ENCODE measurements at places on chromosomes 3 and 15. TPM values are rescaled to one million over a fixed set of nuclear protein-coding genes. Genes with fewer than 3 reads are reported as not detected.

MKRN2OS gene
- total RNA-seq: not detected

GRCh38 chr3:9408061-9408460, 10.6 kb downstream of the SETD5 start:
- no peaks in the 10 kb centered on the region for H3K27me3 ChIP-seq
- DNase-seq: no peak
- no peak overlapping the region for H3K4me3 ChIP-seq

USP13 gene
- 11.9 TPM for total RNA-seq

DNA sequence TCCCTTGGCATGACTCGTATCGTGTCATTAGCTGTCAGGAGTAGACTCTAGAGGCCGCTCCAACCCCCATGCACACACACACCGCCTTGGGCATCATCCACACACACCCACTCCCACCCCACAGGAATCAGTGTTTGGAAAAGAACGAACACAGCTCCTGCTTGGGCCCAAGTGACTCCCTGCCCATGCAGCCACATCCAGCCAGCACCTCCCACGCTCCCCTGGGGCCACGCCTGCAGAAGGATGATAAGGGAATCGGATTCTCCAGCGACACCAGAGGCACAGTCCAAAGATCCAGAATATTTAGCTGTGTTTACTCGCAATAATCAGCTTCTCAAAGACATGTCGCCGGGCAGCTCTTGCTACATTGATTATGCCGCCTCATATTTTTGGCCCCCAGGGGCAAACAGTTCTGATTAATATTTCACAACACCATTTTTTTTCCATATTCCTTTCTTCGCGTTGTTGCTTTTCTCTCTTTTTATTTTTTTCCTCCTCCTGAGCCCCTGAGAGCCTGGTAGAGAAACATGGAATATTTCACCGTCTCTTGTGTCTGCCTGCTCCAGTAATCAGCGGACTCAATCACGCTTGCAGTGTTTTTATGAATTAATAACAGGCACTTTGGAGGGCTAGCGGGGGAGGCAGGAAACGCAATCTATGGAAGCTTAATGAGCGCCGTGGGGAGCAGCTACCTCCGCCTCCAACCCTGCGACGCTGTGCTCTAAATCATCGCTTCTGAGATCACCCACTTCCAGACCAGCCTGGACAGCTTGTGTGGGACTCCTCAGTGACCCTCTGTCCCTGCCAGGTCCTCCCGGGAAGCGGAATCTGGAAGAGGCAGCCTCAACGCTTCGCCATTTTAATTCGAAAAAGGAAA, 221.4 kb downstream of the TLE3 start:
- H3K36me3 ChIP-seq: peaks cover 4% of the 10 kb centered on the region
- H3K27ac ChIP-seq: no peak overlapping the region
- H3K4me3 ChIP-seq: no peak overlapping the region
- H3K4me1 ChIP-seq: no peaks in the 10 kb centered on the region
- DNase-seq: no peak

- no peaks in the 10 kb centered on the region for H3K36me3 ChIP-seq
- H3K27me3 ChIP-seq: no peaks in the 10 kb centered on the region
- peaks cover 14% of the 10 kb centered on the region for H3K4me1 ChIP-seq
- no peak for DNase-seq
- H3K27ac ChIP-seq: no peak overlapping the region
These were observed 332.3 kb downstream of the SHQ1 start for GRCh38 chr3:72515941-72516340.

CHCHD4 gene
- 17.5 TPM for total RNA-seq

DNA sequence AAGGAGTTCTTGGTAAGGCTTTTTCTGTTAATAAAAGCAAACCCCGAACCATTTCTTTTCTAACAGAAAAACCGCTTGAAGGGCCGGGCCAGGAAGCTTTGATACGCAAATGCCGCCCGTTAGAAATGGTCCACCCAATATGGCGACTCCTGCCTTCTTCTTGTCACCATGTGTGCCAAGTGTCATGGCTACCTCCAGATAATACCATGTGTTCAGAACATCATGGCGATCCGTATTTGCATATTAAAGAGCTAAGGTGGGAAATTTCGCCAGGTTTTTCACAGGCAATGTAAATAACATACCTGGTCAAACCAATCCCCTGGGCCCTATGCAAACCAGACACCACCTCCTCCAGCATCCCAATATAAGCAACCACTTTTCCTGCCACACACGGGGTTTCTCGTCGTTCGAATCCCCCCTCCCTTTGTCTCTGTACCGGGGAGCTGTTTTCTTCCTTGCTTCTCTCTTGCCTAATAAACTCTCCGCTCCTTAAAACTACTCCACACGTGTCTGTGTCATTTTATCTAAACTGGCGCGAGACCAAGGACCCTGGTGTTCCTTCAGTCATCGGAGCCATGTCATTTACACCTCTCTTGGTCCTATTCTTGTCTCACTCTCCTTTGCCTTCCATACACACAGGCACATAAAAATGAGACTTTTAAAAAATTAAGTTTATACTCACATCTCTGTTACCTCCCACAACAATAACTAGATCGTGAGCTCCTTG, 34.5 kb downstream of the NCEH1 start:
- no peaks in the 10 kb centered on the region for H3K36me3 ChIP-seq
- no peak overlapping the region for H3K4me3 ChIP-seq
- no peak overlapping the region for H3K27ac ChIP-seq
- peaks cover 2% of the 10 kb centered on the region for H3K4me1 ChIP-seq
- no peak for DNase-seq
- no peaks in the 10 kb centered on the region for H3K27me3 ChIP-seq

ITGA11 gene
- total RNA-seq: 0.59 TPM

- H3K36me3 ChIP-seq: no peaks in the 10 kb centered on the region
- no peak within 1 kb of the TSS for H3K4me3 ChIP-seq
- no peak for DNase-seq
- H3K27ac ChIP-seq: no peak within 1 kb of the TSS
- peaks cover 39% of the 10 kb centered on the region for H3K4me1 ChIP-seq
These were observed at the start of gene HDC for GRCh38 chr15:50265620-50266019. Gene HDC, minus strand, starts transcription at chr15:50265726. Its CDS starts 103 bp downstream, at chr15:50265623.

GRCh38 chr15:91698241-91698640, 155.3 kb upstream of the SLCO3A1 start:
- DNase-seq: no peak
- H3K4me1 ChIP-seq: no peaks in the 10 kb centered on the region
- peaks cover 1% of the 10 kb centered on the region for H3K27me3 ChIP-seq
- H3K4me3 ChIP-seq: no peak overlapping the region

BCL2A1 gene
- total RNA-seq: 111 TPM

RBP2 gene
- not detected for total RNA-seq

DNA sequence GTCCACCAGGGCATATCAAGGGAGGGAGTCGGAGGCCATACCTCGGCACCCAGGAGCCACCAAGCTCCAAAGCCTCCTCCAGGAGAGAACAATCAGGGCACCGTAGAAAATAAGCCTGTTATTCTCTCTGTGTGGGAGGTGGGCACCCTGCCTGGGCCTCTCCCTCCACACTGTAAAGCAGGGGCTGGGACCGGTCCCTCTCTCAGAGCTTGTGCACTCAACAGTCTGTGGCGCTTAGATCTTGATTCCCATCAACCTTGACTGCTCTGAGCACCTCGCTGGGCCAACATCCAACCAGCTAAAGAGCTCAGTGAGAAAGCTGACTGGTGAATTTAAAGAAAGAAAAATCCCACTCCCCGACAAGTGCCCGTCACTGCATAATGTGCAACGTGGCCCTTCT, 53.0 kb downstream of the PCSK6 start:
- peaks cover 2% of the 10 kb centered on the region for H3K4me1 ChIP-seq
- peaks cover 3% of the 10 kb centered on the region for H3K27me3 ChIP-seq
- no peak overlapping the region for H3K27ac ChIP-seq
- H3K36me3 ChIP-seq: no peaks in the 10 kb centered on the region

DNA sequence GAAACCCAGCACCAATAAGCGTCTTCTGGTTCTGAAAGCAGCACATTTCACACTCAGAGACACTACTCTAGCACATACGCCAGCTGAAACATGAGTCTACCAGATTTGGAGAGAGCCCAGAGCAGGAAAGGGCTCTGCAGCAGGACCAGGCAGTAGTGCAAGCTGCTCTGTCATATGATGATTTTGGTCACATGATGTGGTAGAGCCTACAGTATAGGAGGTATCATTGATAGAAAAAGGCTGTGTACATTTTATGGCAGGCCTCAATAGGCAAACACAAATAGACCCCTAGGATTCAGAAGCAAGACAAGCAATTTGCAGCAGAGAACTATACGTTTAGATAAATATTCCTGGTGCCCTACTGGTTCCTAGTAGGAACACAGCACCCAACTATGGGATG, 58.2 kb downstream of the QTRT2 start:
- no peak for DNase-seq
- H3K27me3 ChIP-seq: peaks cover 3% of the 10 kb centered on the region
- no peaks in the 10 kb centered on the region for H3K36me3 ChIP-seq
- H3K27ac ChIP-seq: no peak overlapping the region
- H3K4me3 ChIP-seq: no peak overlapping the region
- no peaks in the 10 kb centered on the region for H3K4me1 ChIP-seq

GRCh38 chr3:157240408-157240807, 80.5 kb upstream of the CCNL1 start:
- no peaks in the 10 kb centered on the region for H3K27me3 ChIP-seq
- H3K4me3 ChIP-seq: no peak overlapping the region
- no peak for DNase-seq
- no peaks in the 10 kb centered on the region for H3K36me3 ChIP-seq
- peaks cover 3% of the 10 kb centered on the region for H3K4me1 ChIP-seq
- H3K27ac ChIP-seq: no peak overlapping the region

- H3K4me3 ChIP-seq: no peak overlapping the region
- no peaks in the 10 kb centered on the region for H3K4me1 ChIP-seq
- DNase-seq: no peak
- no peaks in the 10 kb centered on the region for H3K36me3 ChIP-seq
These were observed 122.6 kb upstream of the ATP2B2 start for GRCh38 chr3:10627884-10628572.

GRCh38 chr3:9111866-9112265, 137.6 kb downstream of the SRGAP3 start:
- no peaks in the 10 kb centered on the region for H3K4me1 ChIP-seq
- no peak overlapping the region for H3K27ac ChIP-seq
- no peak overlapping the region for H3K4me3 ChIP-seq
- DNase-seq: no peak

- H3K4me1 ChIP-seq: no peaks in the 10 kb centered on the region
- H3K27me3 ChIP-seq: no peaks in the 10 kb centered on the region
- no peak for DNase-seq
- no peak overlapping the region for H3K27ac ChIP-seq
- no peak overlapping the region for H3K4me3 ChIP-seq
- no peaks in the 10 kb centered on the region for H3K36me3 ChIP-seq
These were observed 174.0 kb downstream of the SUCNR1 start for GRCh38 chr3:152047465-152047864.

ZCWPW2 gene
- total RNA-seq: 0.39 TPM

DNA sequence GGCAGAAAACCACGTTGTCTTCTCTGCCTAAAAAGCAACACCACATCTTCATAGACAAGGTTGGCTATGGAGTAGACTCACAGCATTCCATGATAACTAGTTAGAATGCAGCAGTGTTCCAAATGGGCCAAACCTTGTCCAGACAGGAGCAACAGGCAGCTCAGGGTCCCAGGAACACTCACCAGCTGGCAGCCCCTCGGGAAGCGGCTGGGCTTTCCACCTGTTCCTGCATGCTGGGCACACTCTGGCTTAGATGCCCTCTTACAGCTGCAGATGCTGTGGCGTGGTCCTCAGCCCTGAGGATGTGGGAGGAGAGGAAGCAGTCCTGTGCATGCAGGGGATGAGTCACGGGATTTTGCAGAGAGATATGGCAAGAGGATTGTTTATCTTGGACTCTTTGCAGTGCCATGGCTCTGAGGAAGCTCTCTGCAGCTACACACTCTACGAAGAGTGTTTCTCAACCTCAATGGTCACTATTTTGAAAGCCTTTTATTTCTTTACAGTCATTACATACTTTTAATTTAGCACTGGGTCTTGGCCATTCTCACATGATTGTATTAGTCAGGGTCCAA, 11.3 kb downstream of the NRROS start:
- no peak overlapping the region for H3K4me3 ChIP-seq
- DNase-seq: peak; percentile 47
- peak overlapping the region; percentile 24 for H3K27ac ChIP-seq
- H3K27me3 ChIP-seq: no peaks in the 10 kb centered on the region

FGF7 gene
- total RNA-seq: not detected

DNA sequence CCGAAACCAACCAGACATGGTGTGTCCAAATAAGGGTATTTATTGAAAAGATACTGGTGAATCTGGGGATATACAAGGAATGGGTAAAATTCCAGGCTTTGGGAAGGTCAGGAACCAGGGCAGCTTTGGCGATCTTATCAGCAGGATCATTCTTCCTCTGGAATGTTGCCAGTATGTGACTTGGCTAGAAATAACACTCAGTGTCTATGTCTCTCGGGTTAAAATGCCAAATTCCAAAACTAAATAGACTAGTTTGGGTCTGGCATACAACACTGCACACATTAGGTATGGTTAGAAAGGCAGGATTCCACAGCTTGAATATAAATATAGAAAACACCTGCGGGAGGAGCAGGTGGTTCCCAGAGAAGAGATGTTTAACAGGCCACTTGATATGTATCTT, 220.2 kb upstream of the CD96 start:
- H3K27ac ChIP-seq: no peak overlapping the region
- H3K27me3 ChIP-seq: no peaks in the 10 kb centered on the region
- DNase-seq: no peak
- H3K4me3 ChIP-seq: no peak overlapping the region

DNA sequence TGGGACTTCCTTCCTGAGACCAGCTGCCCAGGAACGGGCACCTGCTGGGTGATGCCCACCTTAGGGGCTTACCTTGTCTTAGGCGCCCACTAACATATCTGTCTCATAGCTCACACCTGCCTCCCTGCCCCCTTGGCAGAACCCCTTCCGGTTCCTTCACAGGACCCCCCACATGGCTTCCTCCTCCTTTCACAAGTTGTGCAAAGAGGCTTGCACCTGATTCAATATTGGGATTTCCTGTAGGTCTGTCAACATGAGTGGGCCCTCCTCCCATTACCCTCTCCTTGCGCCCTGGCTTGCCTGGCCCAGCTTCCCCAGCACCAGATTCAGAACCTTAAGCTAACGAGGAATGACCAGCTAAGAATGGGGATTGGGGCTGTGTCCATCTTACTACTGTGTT, 633 bp downstream of the THPO start:
- peaks cover 39% of the 10 kb centered on the region for H3K27me3 ChIP-seq
- peaks cover 9% of the 10 kb centered on the region for H3K4me1 ChIP-seq
- H3K4me3 ChIP-seq: no peak overlapping the region

GRCh38 chr3:71238355-71238757, 345.2 kb downstream of the FOXP1 start:
- H3K27me3 ChIP-seq: no peaks in the 10 kb centered on the region
- no peak overlapping the region for H3K4me3 ChIP-seq
- H3K4me1 ChIP-seq: peaks cover 23% of the 10 kb centered on the region
- H3K27ac ChIP-seq: no peak overlapping the region
